ENCODE measurements at places on chromosomes 6 and 20.

DNA sequence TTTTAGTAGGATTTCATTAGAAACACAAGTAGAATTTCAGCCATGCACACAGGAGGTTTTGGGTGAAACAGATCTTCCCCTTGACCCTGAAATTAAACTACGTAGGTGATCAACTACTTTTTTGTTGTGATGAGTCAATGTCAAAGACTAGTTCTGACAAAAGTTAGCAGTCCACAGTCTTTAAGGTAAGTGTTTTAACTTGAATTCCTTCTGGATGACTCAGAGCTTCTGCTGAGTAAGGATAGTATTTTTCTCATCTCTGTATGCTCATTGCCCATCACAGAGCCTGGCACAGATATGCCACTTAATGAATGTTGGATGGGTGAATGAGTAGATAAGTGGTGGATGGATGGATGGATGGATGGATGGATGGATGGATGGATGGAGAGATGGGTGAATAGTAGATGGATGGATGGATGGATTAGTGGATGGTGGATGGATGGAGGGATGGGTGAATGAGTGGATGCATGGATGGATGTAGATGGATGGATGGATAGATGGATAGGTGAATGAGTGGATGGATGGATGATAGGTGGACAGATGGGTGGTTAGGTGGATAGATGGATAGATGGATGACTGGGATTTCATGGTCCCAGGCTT is 165.3 kb downstream of the ZMYND8 start:
- no peak for DNase-seq

DNA sequence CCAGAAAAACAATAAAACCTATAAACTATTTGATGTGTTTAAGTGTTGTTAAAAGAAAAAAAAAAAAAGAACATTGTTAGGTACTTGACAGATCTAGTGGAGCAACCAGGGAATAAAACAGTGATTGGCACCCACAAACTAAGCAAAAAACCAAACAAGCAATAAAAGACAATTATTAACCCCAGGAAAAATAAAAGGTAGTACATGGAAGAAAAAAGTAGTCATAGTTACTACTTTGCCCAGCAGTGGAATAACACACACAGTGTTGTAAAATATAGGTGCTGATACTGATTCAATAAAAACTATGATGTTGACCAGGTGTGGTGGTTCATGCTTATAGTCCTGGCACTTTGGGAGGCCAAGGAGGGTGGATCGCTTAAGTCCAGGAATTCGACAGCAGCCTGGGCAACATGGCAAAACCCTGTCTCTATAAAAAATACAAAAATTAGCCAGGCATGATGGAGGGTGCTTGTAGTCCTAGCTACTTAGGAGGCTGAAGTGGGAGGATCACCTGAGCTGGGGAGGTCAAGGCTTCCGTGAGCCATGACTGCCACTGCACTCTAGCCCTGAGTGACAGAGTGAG is 43.9 kb downstream of the PIGU start:
- DNase-seq: no peak

DNA sequence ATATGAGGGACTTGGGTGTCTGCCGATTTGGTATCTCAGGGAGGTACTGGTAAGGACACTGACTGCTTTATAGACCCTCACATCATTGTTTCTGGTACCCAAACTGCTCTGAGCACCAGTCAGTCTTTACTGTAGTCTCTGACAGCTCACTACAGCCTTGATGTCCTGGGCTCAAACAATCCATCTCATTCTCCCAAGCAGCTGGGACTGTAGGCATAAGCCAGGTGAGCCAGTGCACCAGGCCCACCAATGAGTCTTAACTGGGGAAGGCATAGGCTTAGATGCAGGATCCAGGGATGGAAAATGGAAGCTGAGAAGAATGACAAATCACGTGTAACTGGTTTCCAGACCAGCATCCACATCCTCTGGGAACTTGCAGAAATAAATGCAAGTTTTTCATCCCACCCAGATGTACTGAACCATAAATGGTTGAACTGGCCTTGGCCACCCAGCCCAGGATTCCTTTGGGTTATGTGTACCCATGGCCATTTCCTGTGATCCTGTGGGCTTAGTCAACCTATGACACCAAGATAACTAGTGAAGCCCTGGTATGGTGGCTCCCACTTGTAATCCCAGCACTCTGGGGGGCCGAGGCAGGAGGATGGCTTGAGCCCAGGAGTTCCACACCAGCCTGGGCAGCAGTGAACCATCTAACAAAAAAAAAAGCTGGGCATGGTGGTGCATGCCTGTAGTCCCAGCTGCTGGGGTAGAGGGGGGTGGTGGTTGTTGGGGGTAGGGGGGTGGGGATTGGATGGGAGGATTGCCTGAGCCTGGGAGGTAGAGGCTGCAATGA is 5.8 kb downstream of the TUBB start:
- DNase-seq: no peak

GRCh38 chr6:90136176-90136575 is 160.5 kb downstream of the BACH2 start:
- no peak for DNase-seq

GRCh38 chr6:37205175-37205996 is 35.4 kb downstream of the PIM1 start:
- no peak for DNase-seq

DNA sequence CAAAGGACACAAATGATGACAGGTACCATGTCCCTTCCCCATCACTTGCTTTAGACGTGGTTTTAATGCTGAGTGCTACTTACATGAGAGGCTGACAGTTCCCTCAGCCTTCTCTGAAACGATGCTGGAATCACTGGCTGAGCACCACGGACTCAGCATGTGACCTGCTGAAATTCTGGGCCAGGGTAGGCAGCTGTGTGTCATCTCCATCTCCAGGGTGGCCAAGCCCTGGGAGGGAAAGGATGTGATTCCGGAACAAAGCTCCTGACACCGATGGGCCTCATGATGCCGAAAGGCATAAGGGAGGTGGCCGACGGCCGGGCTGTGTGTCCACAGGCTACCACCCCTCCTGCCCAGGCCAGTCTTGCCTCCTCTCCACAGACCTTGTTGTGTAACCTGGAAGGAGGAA is 184.3 kb upstream of the CST7 start:
- DNase-seq: no peak

DNA sequence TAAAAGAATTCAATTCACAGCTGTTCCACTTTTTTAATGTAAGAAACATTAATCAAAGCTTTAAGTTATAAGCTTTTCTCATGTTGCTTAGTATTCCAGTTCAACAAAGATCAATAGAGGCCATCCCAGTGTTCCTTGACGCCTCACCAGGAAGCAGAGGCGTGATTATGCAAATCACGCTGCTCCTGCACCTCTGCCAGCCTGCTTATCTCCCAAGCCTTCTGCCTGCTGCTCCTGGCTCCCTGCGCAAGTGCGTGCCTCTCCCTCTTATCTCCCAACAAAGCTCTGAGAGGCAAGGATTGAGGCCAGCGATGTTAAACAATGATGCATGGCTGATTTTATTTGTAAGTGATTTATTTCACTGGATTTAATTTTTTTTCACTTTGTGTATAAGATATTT is 42.8 kb downstream of the INSM1 start:
- DNase-seq: no peak

DNA sequence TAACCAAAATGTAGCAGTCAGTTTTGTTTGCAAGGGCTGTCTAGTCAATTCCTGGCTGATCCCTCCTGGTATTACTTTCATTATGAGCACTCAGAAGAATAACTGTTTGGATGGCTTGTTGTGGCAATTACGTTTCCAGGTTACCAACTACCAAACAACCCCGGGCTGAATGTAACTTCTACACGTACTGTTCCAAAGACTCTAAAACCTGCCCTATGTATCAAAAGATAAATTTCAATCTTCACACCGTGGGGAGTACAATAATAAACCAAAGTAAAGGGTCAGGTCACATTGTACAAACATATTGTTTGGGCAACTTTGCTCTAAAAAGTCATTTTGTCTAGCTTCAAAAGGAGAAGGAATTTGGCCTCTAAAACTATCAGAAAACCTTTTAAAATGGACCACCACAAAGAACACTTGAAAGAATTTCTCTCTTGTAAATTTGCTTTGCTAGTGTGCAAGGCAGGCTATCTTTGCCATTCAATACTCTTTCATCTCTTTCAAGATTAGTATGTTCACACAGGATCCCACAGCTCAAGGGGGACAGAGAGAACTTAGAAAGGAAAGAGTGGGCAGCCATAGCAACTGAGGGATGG is 27.6 kb downstream of the DCDC2 start:
- DNase-seq: no peak

GRCh38 chr6:37956711-37957275 is 137.3 kb downstream of the ZFAND3 start:
- no peak for DNase-seq

GRCh38 chr6:125979101-125979500 is 7.2 kb upstream of the TRMT11 start:
- DNase-seq: no peak

- DNase-seq: no peak
These were observed 35.9 kb downstream of the FOXC1 start for GRCh38 chr6:1645466-1646185.

DNA sequence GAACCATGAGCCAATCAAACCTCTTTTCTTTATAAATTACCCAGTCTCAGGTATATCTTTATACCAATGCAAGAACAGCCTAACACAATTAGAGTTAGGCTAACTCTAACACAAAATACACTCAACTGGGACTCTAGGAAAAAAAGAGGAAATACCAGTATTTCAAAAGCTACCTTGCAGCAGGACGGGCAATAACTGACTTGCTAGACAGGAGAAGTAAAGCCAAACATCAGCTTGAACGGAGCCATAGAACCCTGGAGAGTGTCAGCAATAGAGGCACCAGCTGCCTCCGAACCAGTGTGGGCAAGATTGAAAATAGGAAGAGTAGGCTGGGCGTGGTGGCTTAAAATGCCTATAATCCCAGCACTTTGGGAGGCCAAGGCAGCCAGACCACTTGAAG is 162.0 kb upstream of the SOX4 start:
- no peak for DNase-seq

- no peak for DNase-seq
These were observed 6.6 kb upstream of the PRIM2 start for GRCh38 chr6:57310817-57311157.

GRCh38 chr6:37579444-37580067 is 79.9 kb upstream of the CCDC167 start:
- no peak for DNase-seq

- DNase-seq: no peak
These were observed 11.7 kb downstream of the SNTA1 start for GRCh38 chr20:33431797-33432381.

DNA sequence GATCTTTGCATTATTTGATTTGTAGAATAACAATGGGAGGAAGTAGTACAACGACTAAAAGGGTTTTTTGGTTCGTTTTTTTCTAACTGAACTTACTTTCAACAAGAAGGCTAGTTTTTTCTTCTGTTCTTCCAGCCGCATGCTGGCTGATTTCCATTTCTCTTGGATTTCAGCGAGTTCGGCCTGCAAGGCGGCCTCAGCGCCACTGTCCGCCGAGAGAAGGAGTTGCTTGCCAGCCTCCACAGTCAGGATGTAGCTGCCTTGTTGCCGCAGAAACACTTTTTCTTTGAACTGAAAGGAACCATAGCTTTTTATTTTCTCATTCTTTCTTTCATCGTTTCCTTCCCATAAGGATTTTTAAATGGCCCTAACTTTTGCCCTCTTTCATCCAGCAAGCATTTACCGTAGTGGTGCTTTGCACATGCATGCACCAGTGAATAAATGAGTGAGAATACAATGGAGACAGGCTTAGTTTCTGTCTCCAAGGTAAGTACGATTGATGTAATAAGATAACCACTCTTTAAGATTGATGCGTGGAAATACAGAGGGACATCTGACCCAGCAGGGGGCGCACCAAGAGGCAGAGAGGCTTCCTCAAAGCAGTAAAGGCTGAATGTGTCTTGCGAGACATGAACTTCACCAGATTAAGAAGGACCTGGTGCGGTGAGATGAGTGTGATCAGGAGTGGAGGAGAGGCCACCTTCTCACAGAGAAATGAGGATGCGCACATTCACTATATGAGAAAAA is 398.8 kb downstream of the ESR1 start:
- DNase-seq: no peak

- no peak for DNase-seq
These were observed 264.3 kb downstream of the PTPRK start for GRCh38 chr6:128256095-128256494.

DNA sequence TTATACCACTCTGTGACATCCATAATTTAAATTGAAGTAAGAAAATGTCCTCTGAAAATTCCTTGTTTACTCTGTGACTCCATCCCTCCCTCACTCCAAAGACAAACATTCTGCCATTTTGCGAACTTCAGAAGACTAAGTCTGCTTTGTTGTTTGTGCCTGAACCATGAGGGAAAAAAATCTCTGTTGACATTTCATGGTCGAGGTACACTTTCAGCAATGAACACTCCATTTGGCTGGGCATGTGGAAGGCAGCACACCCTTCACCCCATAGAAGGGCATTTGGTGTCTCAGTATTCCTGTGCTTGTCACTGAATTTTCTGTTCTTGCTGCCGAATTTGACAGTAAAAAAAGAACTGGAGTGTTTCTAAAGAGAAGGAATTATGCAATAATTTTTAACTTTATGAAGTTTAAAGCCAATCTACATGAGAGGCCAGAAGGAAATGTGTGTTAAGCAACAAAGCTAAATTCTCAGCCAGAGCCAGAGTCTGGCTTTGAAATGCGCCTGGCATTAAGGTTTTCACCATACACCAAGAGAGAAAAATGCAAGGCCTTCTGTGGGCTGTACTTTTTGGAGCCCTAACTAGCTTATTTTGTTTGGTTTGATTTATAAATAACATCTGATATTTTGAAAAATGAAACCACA is 4.7 kb upstream of the PBOV1 start:
- no peak for DNase-seq
